Iris pigment epithelial cell (primary cell): ENCODE measurements at places on chromosomes 6 and 20.

DNA sequence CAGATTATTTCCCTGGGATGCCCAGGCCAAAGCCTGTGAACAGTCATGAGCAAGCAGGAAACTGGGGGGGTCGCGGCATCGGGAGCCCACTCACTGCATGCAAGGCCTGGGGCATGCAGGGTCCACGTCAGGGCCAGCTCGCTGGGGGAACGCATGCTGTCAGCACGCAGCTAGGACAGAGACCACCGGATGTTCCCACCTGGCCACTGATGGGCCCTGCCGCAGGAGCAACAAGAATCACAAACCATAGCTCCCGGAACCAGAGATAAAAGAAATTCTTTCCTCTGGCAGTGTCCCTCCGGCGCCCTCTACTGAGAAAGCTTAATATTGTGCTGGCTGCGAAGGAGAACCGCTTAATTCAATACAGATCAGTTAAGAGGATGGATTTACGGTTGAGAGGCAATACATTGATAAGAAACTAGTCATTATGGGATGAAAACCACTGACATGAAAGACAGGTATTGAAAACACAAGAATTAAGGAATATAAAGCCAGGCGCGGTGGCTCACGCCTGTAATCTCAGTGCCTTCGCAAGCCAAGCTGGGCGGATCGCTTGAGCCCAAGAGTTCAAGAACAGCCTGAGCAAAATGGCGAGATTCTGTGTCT is 32.6 kb downstream of the C6orf15 start:
- DNase-seq, result peak; percentile 63

DNA sequence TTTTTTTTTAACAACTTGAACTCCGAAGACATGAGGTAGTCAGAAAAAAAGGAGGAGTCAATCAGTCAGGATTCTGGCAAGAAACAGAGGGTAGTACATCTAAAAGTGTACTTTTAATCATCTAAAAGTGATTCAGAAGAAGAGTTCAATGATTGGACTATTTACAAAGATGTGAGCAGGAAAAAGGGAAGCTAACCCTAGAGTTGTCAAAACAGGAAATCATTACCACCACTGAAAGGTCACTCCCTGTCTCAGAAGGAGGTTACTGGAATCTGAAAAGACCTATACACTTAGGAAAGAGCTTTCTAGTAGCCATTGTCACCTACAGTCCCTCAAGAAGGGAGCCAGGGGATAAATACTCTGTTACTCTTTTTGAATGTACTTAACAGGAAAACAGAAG is 16.7 kb upstream of the LMBRD1 start:
- DNase-seq, result no peak

DNA sequence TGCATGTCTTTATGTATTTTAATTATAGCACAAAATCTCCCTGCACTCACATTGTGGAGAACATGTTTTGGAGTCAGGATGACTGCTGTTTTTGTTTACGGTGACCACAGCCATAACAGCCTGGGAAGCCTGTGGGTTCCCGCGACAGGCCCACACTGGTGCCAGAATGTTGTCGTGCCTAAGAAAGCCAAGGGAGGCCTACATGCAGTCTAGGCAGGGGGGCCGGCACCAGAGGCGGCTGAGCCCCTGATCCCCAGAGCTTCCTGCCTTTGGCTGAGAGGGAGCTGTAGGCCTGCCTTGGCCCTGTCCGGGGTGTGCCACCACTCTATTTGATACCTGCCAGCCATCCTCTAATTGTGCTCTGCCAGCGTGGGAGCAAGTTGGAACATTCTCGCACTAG is 46.7 kb downstream of the TBC1D7 start:
- no peak for DNase-seq

GRCh38 chr6:132364306-132365074 is 36.8 kb downstream of the MOXD1 start:
- no peak for DNase-seq
